ENCODE measurements at places on chromosomes 5 and 9.

DNA sequence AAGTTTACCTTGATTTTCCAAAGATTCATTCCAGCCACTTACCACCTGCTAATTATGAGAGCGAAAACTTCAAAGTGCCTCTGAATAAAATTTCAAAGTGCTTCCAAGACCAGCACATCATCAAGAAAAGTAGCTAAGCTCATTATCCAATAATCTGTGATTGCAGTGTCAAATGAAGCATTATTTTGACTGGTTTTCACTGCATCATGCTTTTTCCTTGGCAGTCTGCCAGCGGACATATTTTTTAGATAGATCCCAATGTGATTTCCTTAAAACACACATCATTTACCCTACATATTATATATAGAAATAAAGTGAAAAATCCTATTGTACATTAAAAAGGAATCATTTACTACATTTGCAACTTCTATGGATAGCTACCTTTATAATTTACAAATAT is 508.6 kb upstream of the FAM174A start:
- no peak for DNase-seq

DNA sequence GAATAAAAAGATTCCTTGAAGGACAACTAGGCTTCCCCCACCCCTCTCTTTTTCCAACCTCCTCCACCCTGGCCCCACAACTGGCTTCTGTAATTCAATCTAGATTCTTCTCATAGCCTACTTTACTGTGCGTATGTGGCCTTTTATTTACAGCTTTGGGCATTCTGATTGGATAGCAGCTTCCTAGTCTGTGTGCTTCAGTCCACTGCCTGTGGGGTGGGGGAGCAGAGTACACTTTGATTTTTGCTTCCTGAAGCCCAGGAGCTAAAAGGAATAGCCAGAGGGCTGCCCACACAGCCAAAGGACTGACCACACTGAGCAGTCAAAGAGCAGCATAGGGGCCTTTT is 30.4 kb downstream of the RUSC2 start:
- no peak for DNase-seq

- DNase-seq = no peak
Observed at GRCh38 chr5:93154535-93154934, 426.5 kb downstream of the NR2F1-AS1 start.

DNA sequence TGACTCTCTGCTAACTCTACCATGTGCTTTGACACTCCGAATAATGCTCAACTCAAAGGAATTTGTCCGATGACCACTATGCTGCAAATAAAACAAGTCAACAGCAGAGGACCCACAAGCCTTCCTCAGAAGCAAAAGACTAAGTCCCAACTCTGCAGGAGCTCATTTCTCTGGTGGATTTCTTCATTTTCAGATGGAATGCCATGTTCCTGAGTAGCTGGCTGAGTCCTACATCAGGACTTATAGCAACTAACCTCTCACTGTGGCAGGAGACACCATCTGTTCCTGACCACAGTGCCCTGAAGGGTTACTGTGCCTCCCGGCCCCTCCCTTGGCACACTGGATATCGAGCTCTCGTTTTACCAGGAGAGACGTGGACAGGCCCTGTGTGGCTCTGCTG is 20.8 kb downstream of the LHFPL2 start:
- no peak for DNase-seq

DNA sequence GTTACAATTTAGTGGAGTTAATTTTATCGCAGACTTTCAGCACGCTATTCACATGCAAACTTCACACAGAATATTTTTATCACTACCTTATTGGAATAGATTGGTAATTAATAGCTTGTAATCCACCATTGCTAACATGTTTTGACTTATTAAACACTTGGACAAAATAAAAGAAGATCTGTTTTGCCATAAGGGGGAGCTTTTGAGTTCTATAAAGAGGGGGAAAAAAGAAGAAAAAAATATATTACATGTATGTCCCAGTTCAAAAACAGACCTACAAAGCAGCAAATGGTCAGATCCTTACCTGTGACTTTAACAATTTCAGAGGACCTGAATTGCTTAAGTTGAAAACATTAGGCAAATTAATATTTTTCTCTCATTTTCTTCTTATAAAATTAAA is 1.2 kb upstream of the PAPPA start:
- no peak for DNase-seq

DNA sequence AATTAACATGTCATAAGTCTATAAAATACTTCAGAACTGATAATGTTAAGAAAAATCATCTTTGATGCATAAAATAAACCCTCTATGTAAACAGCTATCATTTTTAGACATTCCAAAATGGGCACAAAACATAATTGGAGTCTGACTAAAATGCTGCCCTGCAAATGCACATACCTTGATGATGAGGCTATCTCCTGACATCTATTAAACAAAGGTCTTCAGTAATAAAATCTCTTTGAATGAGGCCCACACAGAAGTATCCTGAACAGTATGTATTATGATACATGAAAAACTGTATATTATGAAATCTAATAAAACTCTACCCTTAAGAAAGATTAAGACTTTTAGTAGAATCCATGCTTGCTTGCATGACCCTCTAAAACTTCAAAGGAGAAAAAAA is 66.1 kb downstream of the FBXL17 start:
- DNase-seq = no peak

DNA sequence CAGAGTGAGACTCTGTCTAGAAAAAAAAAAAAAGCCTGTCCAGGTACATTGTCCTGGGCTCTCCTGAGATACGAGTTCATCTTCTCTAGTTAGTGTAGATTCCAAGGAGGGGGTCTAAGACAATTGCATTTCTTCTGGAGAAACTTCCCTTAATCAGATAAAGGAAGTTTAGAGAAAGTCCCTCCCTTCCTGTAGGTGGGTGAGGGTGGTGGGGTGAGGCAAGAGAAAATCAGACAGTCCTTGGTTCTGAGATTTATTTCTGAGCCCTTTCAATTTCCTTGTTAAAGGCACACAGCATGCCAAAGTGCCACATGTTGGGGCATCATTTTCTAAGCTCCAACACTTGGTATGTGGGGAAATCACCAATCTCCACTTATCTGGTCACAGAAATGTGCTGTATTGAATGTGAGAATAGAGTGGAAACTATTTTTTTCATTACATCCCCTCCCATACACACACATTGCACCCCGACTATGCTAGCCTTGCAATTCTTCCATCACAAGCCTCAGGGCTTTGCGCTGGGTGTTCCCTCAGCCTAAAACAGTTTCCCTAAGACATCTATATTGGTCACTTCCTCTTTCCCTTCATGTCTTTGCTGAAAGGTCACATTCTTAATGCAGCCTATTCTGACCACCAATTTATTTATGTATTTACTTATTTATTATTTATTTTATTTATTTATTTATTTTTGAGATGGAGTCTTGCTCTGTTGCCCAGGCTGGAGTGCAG is 5.1 kb upstream of the TUT7 start:
- no peak for DNase-seq

DNA sequence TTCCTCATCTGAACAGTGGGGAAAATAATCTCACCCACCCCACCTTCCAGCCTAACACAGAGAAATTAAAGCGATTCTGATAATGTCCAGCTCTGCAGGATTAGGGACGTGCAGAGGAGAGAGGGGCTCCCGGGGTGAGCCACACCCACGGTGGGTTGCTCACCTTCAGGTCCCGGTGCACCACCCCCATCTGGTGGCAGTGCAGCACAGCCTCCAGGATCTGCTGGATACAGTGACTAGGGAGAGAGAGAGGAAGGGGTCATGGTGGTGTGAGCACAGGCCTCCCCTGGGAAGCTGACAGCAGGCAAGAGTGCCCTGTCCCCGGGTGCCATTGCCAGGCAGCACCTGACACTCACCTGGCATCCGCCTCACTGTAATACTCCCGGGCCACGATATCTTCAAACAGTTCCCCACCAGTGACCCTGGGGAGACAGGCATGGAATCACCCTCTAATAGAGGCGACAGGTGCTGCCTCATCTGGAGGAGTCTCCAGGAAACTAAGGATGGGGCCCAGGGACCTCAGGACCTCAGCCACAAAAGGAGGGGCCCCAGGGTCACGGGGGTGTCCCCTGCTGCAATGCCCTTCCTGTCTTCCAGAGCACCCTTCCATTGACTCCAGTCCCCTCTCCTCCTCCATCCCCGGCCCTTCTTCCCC is 33.0 kb downstream of the CAMK2A start:
- no peak for DNase-seq
